ENCODE measurements at places on chromosomes 11 and 22.
A peak's percentile ranks its signal among the peaks of the same experiment; 100 is the strongest.

GRCh38 chr11:126502159-126502558 lies 146.7 kb downstream of the ST3GAL4 start:
- DNase-seq = no peak

- no peak for DNase-seq
Observed at GRCh38 chr11:32884770-32885384, 7.7 kb upstream of the QSER1 start.

DNA sequence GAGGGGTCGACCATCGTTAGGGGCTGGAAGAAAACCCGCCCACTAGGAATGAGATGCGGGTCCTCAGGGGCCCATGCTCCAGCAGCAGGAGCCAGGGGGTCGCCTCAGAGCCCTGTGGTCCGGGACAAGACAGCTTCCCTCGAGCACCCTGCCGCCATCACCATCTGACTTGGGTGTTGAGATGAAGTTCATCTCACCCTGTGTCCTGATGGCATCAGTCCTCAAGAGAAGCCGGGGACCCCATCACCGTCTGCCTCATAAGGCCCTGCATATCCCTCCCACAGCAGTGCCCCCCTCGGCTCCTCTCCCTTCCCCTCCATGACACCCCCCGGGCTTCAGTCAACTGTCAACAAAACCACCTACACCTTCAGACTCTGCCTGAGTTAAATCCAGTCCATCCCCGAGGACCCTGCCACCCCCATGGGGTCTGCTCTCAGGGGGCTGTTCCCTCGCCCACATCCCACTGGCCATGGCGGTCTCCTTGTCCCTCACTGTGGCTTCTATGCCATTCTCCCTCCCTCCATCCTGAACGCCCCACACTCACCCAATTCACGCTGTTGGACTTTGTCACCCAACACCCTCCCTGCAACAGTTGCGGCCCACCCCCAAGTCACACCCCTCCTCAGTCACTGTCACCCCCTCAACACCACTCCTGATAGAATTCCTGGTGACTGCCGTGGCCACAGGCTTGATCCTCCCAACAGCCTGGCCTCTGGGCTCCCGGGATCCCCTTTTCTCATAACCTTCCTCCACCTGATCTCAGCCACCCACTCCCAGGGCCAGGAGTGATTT lies 87.7 kb upstream of the RTL6 start:
- no peak for DNase-seq

DNA sequence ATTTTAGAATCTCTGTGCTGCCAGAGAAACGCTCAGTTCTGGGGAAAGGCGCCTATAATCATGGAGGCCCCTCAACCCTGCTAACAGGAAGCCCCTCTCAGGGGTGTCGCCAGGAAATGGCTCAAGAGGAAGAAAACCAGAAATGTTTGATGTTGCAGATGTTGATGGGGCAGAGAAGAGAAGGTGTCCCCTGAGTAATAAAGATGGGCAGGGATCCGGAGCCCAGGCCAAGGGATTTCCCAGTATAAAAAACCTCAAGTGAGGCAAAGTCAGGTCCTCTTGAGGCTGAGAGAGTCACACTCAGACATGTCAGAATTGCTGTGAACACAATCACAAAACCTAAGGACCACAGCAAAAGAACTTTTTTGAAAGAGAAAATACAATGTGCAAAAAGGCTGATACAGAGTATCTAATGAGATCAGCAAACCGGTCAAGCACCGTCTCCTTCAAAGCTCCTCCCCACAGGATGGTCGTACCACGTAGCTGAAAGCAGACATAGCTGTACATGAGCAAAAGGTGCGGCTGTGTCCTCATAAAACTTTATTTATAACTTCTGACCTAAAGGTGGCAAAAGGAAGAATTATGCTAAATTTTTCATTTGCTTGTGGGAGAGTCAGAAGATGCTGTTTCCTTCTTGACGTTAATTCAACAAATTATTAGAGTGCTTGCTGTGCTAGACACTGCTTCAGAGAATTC lies 12.2 kb downstream of the MOV10L1 start:
- no peak for DNase-seq

GRCh38 chr22:24105631-24106030 lies 75.7 kb upstream of the SUSD2 start:
- no peak for DNase-seq

- no peak for DNase-seq
Observed at GRCh38 chr11:114168691-114169090, 109.2 kb downstream of the ZBTB16 start.

- no peak for DNase-seq
Observed at GRCh38 chr11:7495882-7496551, 10.7 kb downstream of the OLFML1 start.

GRCh38 chr22:20998411-20999336 lies 3.2 kb downstream of the THAP7 start:
- no peak for DNase-seq

DNA sequence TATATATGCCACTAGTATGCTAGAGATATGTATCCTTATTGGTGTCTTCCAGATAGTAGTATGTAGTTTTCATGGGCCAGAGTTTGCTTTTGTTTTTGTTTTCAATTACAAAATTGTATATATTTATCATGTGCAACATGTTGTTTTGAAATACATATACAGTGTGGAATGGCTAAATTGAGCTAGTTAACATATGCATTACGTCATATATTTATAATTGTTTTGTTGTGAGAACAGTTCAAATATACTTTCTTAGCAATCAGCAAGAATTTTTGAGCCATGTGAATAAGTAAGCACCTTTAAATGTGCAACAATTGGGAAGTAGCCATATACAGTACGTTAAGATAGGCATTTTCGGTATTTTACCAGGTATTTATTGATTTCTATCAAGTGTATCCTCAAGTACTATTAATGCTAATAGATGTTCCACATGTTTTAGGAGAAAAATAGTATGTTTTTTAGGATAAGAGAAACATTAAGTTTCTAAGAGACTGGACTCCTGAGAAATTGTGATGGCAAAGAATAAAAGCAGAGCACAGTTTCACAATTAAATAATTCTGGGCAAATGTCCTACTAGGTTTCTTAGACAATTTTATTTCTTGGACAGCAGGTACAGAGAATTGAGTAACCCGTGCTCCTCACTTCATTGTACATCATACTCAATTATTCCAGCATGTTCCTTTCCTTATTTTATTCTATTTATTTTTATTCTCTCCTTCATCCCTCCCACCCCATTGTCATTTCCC lies 60.5 kb upstream of the SLC5A12 start:
- no peak for DNase-seq

- no peak for DNase-seq
Observed at GRCh38 chr11:36131721-36132397, 157.4 kb downstream of the COMMD9 start.

- no peak for DNase-seq
Observed at GRCh38 chr11:111399187-111400031, 20.3 kb upstream of the POU2AF1 start.

DNA sequence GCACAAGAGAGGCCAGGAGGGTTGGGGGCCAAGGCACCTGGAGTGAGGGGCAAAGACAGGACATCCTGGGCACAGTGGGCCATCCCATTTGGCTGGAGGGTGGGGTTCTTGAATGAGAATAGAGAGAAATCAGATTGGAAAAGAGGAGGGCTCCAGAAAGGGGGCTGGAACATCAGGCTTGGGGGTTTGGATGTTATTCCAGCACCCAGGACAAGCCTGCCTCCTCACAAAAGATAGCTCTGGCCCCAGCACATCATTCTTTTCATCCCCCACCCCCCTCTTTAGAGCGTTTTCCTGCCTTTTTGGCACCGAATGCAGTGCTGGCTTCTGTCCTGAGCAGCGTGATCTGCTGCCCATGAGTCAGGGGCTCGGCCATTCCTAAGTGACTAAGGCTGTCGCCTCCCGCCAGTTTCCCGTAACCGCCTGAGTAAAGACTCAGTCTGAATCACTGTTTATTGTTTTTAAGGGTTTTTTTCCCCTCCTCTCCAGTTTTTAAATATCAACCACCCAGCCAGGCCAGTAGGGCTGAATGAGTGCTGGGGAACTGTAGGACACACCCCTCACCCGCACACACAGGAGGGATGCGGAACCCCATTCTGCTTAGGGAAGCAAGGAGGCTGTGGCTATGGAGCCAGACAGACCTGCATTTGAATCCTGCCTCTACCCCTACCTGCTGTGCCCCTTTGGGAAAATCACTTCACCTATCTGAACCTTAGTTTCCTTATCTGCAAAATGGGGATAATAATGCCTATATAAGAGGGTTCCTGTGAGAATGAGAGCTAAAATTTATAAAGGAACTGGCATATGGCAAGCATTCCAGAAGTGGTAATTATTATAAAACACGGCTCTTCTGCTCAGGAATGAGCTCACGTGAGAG lies 32.4 kb upstream of the NAV2 start:
- DNase-seq = no peak

DNA sequence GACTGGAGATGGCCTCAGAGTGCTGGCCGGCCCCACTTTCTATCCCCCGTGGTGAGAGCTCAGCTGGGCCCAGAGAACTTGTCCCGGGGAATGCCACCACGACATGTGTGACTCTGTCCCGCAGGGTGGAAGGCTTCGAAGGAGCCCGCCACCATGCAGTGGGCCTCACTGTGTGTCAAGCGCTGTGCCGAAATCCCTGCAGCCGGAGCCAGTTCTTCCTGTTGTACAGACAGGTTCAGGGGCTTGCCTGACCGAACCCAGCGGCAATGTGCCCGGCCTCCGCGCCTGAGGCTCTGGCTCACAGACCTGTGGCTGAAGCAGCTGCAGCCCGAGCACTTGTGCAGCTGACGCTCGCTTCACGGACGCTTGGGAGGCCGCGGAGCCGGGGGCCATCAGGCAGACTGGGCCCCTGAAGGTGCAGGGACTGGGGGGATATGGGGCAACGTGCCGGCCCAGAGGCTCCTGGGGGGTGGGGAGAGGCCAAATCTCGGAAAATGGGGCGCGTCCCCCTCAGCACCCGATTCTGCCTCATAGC lies 650 bp downstream of the PPM1F start:
- DNase-seq = peak; percentile 41

DNA sequence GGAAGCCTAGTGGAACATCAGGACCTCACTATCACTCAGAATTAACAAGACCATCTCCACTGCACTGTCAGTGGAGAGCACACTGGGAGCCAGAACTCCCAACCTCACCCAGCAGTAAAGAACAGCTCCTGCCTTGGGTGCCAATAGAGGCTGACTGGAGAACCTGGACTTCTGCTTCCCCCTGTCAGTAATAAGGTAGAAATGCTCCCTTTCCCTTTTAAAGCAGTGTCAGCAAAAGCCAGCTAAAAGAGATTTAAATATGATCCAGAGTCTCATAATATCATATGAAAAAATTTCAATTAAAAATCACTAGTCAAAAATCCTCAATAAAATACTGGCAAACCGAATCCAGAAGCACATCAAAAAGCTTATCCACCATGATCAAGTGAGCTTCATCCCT lies 82.8 kb downstream of the SPATA19 start:
- no peak for DNase-seq

- DNase-seq = no peak
Observed at GRCh38 chr22:18994701-18995326, 58.7 kb upstream of the PRODH start.

GRCh38 chr11:131235328-131236298 lies 134.8 kb upstream of the NTM start:
- no peak for DNase-seq

GRCh38 chr11:122383186-122383585 lies 267.2 kb upstream of the BLID start:
- DNase-seq = no peak

DNA sequence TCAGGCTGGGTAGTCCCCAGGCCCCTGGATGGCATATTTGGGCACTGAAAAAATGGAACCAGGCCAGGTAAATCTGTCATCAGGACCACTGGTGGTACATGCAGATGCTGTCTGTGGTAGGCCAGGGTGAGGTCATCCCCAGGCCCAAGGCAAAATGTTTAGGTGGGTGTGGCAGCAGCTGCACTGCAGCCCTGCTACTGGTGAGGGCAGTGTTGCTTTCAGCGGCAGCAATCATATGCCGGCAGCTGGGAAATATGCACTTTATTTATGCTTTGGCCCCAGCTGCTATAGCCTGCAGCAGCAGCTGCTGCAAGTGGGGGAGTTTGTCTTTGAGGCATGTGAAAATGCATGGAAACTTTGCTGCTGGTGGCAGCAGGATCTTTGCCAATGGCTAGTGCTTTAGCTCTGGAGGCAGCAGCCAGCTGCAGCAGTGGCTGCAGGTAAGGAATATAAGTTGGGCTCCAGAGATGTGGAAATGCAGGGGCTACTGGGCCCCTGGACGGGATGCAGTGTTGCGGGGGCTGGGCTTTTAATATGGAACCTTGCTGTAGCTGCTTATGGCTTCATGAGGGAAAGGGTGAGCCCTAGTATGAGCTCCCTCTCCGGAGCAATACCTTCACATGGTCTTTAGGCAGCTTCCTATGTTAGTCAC lies 365.7 kb upstream of the CADM1 start:
- peak; percentile 60 for DNase-seq

GRCh38 chr11:22659783-22660182 lies 6.6 kb upstream of the GAS2 start:
- DNase-seq = no peak

- no peak for DNase-seq
Observed at GRCh38 chr22:39225591-39225990, 19.2 kb downstream of the PDGFB start.

All from NCI-H510A (cell line).